GDM1 (cell line): ENCODE measurements at places on chromosomes 1 and 21.

GRCh38 chr1:213714645-213715044 is 273.1 kb upstream of the PROX1 start:
- DNase-seq = no peak

DNA sequence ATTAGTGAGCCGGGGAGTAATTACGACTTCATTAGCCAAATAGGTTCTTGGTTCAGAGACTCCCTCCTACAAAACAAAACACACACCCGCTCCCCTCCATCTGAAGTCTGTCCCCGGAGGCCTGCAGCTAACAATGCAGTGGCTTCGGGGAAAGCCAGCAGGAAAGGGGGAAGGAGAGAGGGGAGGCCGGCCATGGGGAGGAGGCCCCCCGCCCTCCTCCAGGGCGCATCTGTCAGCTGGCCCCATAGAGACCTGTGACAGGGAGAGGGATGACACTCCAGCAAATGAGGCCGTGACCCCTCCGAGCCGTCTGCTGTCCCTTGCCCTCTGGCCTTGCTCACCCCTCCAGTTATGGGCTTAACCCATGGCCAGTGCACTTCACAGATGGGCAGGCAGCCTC is 12.1 kb upstream of the CNTN2 start:
- no peak for DNase-seq

DNA sequence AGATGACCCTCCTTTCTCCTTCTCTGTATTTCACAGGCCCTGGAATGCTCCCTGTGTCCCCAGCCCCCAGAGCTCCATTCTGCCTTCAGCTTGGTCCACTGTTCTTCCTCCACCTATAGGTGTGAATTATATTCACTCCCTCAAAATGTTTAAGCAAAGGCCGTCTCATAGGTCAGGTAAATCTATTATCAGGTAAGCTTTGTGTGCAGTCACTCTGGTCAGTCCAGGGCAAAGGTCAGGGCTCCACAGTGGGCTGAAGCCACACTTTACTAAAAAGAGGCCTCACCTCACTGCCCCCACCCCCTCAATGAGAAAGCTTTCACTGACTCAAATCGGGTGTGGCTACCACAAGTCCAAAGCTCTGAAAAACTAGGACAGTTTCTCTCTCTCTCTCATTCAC is 65.9 kb downstream of the DNTTIP2 start:
- DNase-seq = no peak

GRCh38 chr1:108597041-108597440 is 37.1 kb downstream of the EEIG2 start:
- no peak for DNase-seq

GRCh38 chr1:184387069-184387475 is 243 bp downstream of the C1orf21 start:
- no peak for DNase-seq

DNA sequence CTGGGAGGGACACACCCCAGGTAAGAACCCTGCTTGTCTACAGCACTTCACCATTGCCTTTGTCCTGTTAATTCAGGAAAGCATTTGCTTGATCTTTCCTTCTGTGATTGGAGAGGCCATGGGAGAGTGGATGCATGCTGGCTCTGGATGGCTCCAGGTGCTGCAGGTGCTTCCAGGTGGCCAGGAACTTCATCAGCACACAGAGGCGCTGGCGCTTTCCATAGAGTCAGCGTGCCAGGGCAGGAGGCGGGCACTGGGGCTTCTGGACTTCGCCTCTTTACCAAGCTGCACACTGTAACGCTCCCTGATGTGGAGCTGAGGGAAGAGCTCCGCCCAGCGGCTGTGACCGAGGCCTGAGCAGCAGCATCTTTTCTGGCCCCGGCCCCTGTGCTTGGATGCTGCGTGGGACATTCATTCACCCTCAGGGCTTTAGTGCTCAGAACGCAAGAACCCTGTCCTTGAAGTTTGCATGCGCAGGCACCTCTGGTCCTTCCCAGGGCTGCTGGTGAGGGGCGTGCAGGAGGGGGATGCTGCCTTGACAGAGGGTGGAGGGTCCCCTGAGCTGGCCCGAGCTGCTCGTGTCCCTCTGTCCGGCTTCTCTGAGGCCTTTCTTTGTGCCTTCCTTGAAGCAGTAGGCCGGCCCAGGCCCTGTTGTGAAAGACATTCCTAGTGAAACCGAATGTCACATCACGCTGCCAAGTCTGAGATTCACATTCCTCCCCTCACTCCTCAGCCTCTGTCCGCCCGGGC is 1.6 kb upstream of the MX2 start:
- DNase-seq = no peak

DNA sequence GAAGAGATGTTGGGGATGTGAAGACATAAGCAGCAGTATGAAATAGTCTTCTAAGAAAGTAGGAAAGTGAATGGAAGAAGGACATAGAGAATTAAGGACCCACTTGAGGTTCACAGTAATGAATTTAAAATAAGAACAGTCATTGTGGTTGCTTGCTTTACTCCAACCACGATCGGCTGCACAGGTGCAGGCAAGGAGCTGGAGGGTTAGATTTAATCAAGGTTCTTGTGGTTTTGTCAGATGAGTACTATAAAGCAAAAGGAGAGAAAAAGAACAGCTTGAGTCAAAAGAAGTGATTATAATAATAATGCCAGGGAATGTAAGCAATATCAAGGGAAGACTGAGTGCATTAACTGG is 46.1 kb upstream of the RBM34 start:
- no peak for DNase-seq

GRCh38 chr1:45621501-45621836 is 2.4 kb downstream of the CCDC17 start:
- no peak for DNase-seq

DNA sequence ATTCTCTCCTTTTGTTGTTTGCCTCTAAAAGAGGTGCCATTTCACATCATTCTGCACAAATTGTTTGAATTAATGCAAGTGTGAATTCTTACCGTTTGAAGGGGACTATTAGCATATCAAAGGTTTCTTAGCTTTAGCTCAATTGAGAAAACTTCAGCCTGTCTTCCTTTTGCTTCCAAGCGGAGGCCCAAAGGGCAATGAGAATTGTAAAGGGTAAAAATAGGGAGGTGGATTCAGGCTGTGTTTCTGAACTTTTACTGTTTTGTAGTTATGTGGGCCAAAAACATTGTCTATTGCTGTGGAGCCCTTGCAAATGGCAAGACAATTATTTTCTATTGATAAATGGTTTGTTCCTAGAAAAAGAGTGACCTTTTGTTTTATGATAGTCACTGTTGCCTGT is 3.6 kb downstream of the ADGRL2 start:
- no peak for DNase-seq

GRCh38 chr1:15788624-15789301 is 18.7 kb downstream of the UQCRHL start:
- no peak for DNase-seq

- no peak for DNase-seq
Measured at GRCh38 chr1:62198781-62199125, 4.1 kb downstream of the L1TD1 start.

DNA sequence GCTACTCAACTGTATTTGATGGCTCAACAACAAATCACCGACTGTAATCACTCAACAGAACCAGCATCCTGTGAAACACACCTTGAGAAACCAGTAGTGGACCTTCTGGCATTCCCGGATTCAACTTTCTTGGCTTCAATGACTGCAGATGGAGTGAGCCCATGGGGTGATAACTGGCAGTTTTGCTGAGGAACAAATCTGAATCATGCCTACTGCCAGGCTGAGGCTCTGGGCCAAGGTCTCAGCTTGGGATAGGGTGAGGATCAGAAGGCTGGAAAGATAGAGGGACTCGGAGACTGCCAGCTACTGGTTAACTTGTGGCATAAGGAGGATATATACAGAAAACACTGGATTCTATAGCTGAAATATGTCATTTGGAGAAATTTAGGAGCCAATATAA is 63.5 kb upstream of the DIRAS3 start:
- DNase-seq = no peak

- no peak for DNase-seq
Measured at GRCh38 chr21:28663111-28663693, 329.5 kb downstream of the LTN1 start.

DNA sequence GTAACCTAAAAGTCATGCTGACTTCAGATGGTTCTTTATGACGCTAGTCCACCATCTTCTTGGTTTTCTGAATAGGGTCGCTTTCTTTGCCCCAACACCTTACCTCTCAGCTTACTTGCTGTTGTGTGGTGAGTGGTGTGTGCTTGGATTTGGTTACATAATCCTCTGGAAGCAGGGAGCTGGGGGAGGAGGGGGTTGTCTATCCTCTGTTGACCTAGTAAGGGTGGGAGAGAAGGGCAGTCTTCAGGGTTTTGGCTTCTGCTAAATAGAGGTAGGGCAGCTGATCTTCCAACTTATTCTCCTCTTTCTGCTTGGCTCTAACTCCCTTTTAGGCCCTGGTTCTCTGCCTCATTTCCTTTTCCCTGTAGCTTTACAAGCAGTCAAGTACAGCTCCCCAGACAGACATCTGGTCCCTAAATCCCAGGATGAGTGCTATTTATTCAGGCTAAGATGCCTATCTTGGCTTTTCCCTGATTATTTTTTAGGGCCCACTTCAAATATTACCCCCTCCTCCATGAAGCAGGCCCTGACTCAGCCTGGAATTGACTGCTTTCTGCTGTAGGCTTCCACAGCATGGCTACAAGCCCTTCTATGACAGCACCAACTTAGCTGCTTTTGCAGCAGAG is 6.4 kb upstream of the REN start:
- no peak for DNase-seq

DNA sequence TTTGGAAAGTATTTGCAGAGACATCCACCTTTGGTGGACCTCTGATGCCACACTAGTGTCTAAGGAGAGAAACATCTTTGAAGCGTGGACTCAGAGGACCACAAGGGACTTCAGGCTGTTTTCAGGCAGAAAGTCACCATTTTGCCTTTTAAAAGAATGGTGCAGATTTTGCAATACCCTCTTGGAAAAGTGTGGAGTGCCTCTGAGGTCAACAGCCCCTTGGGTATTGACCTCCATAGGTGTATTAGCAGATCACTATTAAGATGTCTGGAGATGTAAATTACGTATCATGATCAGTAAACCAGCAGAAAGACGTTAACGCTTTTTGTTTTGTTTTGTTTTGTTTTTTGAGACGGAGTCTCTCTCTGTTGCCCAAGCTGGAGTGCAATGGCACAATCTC is 87.0 kb downstream of the INTS7 start:
- DNase-seq = no peak
